ENCODE measurements at places on chromosomes 4 and X. TPM values are rescaled to one million over a fixed set of nuclear protein-coding genes. Genes with fewer than 3 reads are reported as not detected.
A peak's percentile ranks its signal among the peaks of the same experiment; 100 is the strongest.

DNA sequence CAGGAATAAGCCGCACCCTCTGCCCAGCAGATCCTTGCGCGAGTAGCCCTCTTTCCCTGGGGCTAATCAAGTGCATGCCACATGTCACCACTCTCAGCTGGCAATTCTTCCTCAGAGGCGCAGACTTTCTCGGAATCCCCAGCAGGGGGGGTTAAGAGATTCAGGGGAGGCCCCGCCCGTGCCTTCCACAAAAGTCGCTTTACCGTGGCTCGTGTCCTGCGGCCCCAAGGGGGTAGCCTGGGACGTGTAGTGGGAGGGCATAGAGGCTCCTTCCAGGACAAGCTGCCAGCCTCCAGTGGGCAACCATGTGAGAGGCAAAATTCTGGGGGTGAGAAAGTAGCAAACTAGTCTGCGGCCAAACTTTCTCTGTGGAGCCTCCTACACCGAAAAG is 652 bp downstream of the SRPX start:
- DNase-seq: peak; percentile 17

Gene SLC9A7
- 8.2 TPM for total RNA-seq

DNA sequence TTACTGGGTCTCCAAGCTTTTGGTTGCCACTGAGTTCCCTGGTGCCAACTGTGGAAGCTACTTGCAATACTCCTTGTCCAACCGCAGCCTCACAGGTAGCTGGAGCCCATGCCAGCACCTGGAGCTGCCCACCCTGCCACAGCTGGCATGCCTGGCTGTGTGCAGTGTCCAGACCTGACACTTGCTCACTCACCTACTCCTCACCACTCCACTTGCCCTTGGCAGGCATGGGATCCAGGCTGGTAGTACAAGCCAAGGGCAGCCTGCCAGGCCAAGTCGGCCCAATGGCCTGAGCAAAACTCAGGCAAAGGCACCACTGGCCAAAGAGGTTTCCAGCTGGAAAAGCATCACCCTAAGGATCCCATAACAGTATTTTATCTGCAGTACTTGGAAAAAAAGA is 246.3 kb downstream of the PDGFC start:
- DNase-seq: no peak

Gene GABRB1
- total RNA-seq: not detected

DNA sequence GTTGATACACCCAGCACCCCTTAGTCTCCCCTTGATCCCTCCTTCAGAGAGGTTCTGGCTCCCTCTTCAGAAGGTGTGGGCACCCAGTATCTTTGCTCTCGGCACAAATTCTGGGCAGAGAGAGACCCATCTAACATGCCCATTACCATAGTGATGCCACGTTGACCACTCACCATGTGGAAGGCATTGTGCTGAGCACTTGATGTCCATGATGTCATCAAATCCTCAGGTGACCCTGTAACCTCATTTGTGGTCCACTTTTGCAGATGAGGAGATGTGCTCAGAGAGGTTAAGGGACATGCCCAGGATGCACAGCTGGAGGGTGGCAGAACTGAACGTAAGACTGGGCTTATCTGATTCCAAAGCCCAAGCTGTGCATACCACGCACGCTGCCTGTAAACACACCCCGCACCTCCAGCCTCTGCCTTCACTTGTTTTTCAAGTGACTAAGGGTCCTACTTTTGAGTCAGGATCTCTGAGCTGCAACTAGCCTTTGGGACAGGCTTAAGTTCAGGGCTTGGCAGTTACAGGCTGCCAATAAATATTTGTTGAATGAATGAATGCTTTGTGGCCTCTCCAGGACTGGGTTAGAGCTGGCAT is 55.2 kb downstream of the HTRA3 start:
- peak; percentile 79 for DNase-seq

Gene CYSLTR1
- total RNA-seq: not detected

Gene PNMA6A
- 0.53 TPM for total RNA-seq

- no peak for DNase-seq
These were observed 16.2 kb downstream of the RBM47 start for GRCh38 chr4:40613456-40613855.

GRCh38 chrX:109472939-109473735 is 8.7 kb downstream of the GUCY2F start:
- peak; percentile 64 for DNase-seq

GRCh38 chr4:706834-707598 is 1.4 kb downstream of the PCGF3 start:
- no peak for DNase-seq

- peak; percentile 10 for DNase-seq
These were observed 26.8 kb upstream of the CLDN24 start for GRCh38 chr4:183348706-183349659.

DNA sequence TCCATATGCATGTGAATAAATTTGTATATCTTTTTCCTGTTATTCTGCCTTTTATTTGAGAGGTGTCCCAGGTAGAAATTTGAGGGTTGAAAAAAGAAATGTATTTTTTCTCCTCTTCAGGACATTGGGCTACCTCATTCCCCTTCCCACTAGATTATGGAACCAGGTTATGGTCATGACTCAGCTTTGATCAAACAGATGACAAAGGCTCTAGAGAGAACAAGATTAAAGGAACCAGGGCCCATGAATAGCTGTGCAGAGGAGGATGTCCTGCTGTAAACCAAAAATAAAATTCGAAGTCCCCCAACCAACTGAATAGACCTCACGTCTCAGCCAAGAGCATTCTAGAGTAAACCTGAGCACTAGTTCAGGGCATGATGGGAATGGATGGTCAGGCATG is 313.2 kb downstream of the RAPGEF2 start:
- peak; percentile 65 for DNase-seq

GRCh38 chrX:19382555-19383145 is 38.9 kb downstream of the PDHA1 start:
- DNase-seq: peak; percentile 29

GRCh38 chrX:139298437-139298836 is 232.1 kb upstream of the F9 start:
- no peak for DNase-seq

Gene CRMP1
- total RNA-seq: not detected

Gene POU4F2
- not detected for total RNA-seq

Gene NR0B1
- 0.26 TPM for total RNA-seq

GRCh38 chr4:40745285-40745984 is 4.3 kb upstream of the NSUN7 start:
- no peak for DNase-seq

DNA sequence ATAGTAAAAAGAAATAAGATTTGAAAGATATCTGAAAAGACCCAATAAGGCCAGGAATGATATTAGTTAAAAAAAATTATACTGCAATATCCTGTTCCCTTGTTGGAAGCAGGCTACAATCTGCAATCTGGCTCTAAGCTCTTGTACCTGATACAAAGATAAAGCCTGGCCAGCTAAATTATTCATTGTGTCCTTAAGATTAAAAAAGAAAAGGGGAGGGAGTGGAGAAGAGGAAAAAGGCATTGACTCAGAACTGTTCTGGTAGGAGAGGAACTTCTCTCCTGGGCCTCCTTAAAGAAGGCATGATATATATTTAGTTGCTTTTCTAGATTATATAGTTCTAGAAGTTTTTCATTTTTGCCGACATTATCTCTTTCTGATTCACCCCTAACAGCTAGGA is 46.7 kb downstream of the IRF2 start:
- no peak for DNase-seq

Gene EDA
- 0.26 TPM for total RNA-seq

GRCh38 chrX:101393530-101394305 is 2.9 kb downstream of the RPL36A start:
- DNase-seq: no peak

Gene ATP1B4
- not detected for total RNA-seq

GRCh38 chr4:53005808-53006207 is 143.7 kb downstream of the RASL11B start:
- DNase-seq: no peak

DNA sequence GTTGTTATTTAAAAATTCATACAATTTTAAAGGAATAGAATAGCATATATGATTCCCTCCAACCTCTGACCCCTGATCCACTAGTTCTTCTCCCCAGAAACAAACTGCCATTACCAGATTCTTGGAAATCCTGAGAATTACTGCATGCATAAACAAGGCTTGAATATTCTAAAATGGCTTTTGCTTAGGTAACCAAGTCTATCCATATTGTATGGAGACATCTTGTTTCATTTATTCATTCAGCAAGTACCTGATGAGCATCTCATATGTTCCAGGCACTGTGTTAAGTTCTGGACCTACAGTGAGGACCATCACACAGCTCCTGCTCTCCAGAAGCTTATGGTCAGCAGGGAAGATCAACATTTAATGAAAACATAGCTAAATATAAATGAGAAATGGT is 49.4 kb downstream of the TMEM164 start:
- no peak for DNase-seq

- no peak for DNase-seq
These were observed 154.9 kb upstream of the PJA1 start for GRCh38 chrX:69320116-69320515.

- DNase-seq: peak; percentile 99
These were observed 3.6 kb downstream of the SLC10A6 start for GRCh38 chr4:86845593-86845992.

DNA sequence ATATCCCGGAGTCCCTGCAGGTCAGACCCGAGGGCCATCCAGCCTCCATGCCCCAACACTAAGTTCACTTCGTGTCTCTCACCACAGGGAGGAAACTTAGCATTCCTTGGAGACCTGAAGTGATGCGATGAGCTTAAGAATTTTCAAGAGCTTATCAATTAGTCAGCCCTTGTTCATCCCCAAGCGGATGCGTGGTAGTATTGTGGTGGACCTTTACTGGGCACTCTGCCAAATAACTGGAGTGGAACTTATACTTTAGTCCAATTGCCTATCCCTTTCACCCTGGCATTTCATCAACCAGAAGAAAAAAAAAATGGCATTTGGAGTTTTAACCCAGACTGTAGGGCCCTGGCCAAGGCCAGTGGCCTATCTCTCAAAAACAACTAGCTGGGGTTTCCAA is 137.1 kb downstream of the RELL1 start:
- DNase-seq: peak; percentile 86

GRCh38 chr4:153495480-153496193 is 29.5 kb downstream of the TMEM131L start:
- peak; percentile 71 for DNase-seq

Gene MED12
- total RNA-seq: 16.3 TPM

Gene VCX2
- total RNA-seq: not detected

Gene TRPC3
- total RNA-seq: 0.26 TPM

DNA sequence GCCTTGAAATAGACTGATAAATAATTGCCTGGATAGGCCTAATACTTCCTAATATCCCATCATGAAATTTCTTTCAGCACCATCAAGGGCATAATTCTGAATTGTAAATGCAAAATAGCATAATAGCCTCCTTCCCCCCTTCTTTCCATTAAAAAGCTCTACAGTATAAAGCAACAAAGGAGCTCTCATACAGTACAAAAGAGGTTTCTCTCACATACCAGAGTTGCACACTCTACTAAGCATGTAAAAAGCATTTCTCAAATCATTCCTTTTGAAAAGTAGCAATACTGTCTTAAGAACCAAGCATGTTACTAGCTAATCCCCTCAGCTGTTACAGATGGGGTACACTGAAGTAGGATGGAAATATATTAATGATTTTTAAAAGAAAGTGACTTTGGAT is 509.0 kb downstream of the KLHL13 start:
- DNase-seq: no peak

GRCh38 chr4:98319021-98319420 is 57.8 kb downstream of the RAP1GDS1 start:
- peak; percentile 46 for DNase-seq

DNA sequence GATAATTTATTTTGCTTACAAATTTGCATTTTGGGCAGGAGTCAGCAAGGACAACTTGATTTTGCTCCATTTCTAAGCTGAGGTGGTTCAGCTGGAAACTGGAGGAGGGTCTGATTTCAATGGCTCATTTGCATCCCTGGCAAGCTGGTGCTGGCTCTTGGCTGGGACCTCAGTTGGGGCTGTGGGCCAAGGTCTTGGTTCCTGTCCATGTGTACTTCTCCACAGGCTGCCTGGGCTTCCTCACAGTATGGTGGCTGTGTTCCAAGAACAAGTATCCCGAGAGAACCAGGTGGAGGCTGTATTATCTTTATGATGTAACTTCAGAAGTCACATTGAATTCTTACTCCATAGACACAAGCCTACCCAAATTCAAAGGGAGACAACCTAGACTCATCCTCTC is 77.0 kb upstream of the STX18 start:
- no peak for DNase-seq

GRCh38 chr4:185740471-185740873 is 71.5 kb downstream of the SORBS2 start:
- no peak for DNase-seq

DNA sequence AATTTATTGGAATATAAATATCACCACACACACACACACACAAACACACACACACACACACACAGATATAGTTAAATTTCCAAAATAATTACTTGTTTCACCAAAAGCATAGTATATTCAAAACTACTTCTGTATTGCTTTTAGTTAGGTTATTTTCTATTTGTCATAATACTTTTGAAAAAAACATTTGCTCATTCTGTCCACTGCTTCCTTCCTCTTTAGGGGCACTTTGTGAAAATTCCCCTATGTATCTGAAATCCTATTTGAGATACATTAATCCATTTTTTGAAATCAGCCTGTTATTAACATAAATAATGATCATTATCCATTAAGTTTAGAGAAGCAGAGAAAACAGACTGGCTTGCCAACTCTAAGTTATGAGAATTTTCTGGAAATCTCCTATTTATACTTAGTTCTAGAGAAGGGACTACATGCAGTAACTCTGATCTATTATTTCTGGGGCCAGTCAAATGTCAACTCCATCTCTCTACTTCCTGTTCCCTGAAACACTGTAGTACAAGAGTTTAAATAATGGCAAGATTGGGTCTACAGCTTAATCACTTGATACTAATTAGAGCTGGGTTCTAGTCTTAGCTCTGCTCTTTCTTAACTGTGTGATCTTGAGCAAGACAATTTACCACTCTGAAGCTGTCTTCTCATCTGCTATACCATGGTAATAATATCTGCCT is 54.4 kb upstream of the GPR174 start:
- no peak for DNase-seq

DNA sequence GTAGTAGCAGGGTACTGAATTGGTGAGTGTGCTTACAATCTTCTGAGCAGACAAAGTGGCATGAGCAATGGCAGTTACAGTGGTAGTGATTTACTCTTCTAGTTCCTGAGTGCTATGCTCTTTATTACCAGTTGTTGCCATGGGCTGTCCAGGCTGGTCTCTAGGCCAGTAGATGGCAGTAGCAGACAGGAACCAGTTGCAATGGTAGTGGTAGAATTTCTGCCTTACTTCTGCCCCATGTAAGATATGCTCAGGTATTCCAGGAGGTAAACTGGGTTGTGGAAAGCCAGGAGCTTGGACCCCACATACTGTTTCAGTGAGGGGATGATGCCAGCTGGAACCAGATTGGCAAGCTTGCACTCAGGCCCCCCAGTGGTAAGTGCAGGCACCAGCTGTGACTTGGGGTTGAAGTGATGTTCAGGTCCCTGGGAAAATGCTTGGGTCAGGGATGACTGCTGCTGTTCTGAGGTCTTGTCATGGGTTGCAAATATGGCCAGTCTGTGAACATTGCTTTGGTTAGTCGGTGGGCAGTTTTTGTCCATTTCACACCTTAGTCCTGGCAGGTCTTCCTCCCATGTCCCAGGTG is 63.0 kb upstream of the ZXDB start:
- DNase-seq: peak; percentile 22

DNA sequence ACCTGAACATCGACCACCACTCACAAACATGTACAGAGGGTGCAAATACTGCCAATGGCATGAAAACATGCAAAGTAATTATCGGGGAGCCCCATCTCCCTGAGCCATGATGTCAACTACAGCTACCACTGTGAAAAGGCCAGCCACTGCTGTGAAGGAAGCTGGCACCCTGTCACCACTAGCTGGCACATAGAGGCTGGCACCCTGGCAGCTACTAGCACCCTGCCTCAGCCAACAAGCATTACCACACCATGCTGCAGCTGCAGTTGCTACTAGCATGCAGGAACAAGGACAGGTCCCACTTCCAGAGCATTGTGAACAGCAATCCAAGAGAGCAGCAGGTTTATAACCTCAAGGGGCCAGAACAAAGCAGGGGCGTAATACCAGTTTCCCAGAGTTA is 81.4 kb downstream of the PRR32 start:
- DNase-seq: no peak

Measured in bronchial epithelial cell (primary cell).